NCI-H524 (cell line): ENCODE measurements at places on chromosomes 2 and 18.

GRCh38 chr18:47882641-47883040, 47.8 kb downstream of the SMAD2 start:
- no peak for DNase-seq

- DNase-seq: no peak
Measured at GRCh38 chr2:105373344-105373781, 25.5 kb downstream of the FHL2 start.

- DNase-seq: no peak
Measured at GRCh38 chr2:29335396-29335795, 220.2 kb downstream of the CLIP4 start.

DNA sequence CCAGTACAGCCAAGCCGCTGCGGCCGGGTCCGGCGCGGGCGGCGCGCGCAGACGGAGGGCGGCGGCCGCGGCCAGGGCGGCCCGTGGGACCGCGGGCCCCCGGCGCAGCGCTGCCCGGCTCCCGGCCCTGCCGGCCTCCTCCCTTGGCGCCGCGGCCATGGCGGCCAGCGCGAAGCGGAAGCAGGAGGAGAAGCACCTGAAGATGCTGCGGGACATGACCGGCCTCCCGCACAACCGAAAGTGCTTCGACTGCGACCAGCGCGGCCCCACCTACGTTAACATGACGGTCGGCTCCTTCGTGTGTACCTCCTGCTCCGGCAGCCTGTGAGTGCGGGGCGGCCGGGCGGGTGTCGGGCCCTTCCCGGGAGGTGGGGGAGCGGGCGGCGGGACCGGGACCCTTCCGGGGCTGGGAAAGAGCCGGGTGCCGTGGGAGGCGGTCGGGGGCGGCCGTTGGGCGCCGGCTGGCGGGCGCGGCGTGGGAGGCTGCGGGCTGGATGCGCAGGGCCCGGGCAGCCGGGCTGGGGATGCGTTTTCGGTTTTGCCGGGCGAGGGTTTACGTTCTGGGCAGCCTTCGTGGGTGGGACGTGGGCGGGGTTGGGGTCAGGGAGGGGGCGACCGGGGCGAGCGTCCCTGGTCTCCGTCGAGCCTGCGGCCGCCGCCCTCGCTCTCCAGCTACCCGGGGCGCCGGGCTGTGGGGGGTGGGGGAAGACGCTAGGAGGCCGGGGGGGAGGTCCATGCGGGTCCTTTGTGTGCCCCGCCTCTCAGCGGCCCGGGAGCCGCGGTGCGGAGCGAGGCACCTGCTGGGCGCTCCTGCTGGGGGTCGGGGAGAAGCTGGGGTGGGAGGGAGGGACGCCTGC, 537 bp downstream of the AGFG1 start:
- DNase-seq: no peak

GRCh38 chr2:231518771-231519170, 11.5 kb downstream of the NMUR1 start:
- DNase-seq: no peak

DNA sequence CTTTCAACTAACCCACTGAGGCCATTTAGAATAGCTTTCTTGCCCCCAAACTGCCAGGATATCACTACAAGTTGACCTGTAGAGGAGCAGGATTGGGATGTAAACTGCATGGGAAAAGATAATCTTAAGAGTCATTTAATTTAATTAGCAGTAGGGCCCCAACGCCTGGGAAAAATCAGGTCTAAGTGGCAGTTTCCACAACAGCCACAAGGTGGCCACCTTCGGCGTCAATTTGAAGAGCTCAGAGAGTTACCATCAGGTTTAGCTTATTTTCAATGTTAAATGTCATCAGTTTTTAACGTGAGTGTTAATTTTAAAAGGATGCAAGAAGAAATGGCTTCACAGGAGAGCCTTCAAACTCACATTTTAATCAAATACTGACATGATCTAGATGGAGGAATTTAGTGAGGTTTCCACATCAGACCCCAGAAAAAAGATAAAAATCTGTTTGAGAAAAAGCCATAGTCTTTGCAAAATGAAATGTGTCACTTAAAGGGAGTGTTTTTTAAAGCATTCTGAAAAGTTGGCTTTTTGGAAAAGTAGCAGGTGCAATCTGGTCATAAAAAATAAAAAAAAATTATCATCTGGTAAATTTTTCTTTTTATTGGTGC, 77.3 kb upstream of the UPP2 start:
- peak; percentile 63 for DNase-seq

DNA sequence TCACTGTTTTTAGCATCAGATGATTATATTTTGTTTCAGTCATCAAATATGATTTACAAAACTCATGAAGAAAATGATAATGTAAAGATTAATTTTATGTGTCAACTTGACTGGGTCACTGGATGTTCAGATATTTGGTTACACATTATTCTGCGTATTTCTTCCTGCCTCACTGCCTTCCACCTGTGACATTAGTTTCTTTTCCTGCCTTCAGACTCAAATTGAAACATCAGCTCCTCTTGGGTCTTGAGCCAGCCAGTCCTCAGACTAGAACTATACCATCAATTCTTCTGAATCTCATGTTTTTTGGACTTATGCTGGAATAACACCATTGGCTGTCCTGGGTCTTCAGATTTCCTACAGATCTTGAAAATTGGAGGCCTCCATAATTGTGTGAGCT, 96.7 kb downstream of the ZNF385B start:
- no peak for DNase-seq

GRCh38 chr2:240952496-240953246, 45.7 kb upstream of the SNED1 start:
- no peak for DNase-seq
